ENCODE measurements at places on chromosomes 4 and X.

DNA sequence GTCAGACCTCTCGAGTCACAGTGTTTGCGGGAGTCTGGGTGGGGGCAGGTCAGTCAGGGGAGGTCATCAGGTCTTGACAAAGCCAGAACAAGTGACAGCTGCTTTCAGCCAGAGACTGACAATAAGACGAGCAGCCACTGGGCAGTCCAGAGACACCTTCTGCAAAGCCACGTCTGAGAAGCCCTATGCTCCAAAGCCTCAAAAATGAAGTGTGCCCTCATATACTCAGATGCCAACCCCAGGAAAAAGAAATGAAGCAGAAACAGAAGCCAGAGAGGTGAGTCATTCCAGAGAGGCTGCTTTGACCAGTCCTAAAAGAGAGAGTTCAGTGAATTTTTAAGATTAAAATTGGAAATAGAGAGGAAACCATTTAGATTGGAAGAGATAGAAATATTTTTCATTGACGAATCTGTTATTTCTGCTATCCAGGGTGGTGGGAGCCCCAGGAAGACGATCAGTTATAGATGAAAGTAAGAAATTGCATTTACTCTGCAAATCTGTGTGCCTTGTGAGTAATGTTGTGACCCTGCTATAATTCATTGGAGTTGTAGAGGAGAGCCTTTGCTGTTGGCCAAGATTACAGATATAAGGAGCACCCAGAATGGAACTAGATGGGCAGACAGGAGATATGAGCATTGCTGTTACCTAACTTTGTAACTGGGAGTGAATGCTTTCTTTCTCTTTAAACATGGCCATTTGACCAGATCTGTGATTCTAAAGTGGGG, 77.9 kb downstream of the LRRC66 start:
- DNase-seq, result no peak

DNA sequence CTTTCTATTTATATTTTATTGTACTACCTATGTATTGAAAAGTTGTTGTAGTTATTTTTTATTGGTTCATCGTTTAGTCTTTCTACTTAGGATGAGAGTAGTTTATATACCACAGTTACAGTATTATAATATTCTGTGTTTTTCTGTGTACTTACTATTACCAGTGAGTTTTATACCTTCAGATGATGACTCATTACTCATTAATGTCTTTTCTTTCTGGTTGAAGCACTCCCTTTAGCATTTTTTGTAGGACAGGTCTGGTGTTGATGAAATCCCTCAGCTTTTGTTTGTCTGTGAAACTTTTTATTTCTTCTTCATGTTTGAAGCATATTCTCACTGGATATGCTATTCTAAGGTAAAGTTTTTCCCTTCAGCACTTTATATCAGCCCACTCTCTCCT, 7.7 kb downstream of the LUZP4 start:
- no peak for DNase-seq

- DNase-seq, result no peak
Observed at GRCh38 chr4:54499308-54500074, 158.3 kb upstream of the KIT start.

- DNase-seq, result no peak
Observed at GRCh38 chr4:138981930-138982390, 33.6 kb upstream of the NOCT start.

GRCh38 chr4:116066711-116067245, 953.4 kb upstream of the NDST4 start:
- no peak for DNase-seq

DNA sequence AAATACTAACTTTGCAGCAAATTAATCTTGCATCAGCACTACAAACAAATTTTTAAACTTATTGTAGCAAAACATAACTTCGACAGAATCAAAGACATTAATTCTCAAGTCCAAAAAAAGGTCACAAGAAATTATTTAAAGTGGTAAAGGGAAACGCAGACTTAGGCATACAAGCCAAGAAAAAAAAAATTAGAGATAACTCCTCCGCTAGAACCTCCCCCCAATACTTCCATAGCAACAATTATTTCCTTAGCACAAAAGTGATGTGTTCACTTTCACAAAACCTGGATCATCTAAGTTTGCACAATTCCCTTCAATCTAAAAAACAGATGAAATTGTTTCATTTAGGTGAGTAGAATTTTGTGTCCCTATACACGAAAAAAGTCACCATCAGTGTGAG, 1.1 kb downstream of the LRBA start:
- DNase-seq, result no peak

All from stimulated activated CD4-positive, alpha-beta T cell treated with anti-CD3 and anti-CD28 coated beads, Interleukin-1b, Interleukin-23, amount 100 ng/mL, for 1 hour (primary cell).